ENCODE measurements at places on chromosomes 12 and 14.
A peak's percentile ranks its signal among the peaks of the same experiment; 100 is the strongest.

DNA sequence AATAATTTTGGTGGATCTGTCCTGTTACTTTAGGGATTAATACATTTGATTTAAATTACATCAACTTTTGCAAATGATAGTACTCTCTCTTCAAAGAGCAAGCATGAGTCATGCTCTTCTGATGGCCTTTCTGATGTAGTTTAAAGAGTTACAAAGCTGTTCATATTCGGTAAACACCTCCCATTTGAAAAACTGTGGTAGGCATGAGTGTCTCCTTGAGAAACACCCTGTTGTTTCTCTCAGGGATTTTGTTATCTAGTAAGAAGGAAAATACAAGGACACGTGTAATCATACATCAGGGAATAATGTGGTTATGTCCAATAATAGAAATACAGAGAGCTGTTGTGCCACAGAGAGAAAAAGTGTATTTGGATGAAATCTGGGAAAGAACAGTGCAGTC lies 53.3 kb upstream of the E2F7 start:
- no peak for DNase-seq

- no peak for DNase-seq
These were observed 12.7 kb upstream of the CLIP1 start for GRCh38 chr12:122435186-122435585.

GRCh38 chr12:30251546-30251945 lies 444.1 kb downstream of the IPO8 start:
- no peak for DNase-seq

DNA sequence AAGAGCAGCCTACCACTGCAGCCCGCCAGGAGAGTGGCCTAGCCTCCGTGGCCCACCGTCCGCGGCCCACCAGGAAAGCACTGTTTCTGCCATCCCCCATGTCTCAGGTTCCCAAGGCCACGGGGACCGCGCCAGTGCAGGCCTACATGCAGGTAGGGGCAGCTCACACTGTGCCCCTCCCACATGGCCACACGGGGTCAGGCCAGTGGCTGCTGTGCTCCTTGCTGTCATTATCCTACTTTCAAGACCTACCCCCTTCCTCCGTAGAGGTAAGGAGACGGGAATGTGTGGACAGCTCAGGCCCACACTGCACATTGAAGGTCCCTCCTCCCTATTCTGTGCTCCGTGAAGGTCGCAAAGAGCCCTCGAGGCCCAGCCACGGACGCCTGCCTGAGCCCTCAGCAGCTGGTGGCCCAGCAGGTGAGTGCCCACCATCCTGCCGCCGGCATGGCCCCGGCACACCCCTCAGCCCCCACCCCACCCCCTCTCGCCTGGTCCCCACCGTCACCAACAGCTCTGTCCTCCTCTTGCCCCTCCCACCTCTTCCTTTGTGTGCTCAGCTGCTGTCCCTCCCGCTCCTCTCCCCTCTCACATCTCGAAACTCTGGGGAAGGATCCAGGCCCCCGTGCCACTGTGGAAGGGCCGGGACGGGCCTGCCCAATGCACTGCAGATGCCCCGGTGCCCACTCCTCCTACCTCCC lies 10.0 kb downstream of the DDX51 start:
- DNase-seq, result peak; percentile 63

DNA sequence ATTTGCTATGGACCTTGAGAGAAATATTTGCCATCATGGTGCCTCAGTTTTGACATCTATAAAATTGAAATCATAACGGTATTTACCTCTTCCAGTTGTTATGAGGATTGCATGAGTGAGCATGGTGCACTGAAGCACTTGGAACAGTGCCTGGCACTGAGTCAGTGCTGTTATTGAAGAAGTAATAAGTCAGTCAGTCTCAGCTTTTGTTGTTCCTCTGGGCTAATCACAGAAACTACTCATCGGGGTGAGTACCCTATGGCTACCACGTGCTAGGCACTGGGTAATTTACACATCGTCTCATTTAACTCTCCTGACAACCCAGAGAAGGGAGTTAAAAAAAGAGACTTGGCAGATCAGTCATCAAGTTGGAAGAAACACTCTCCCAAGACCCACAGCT lies 159.5 kb upstream of the NRXN3 start:
- DNase-seq, result no peak

GRCh38 chr14:71698673-71699072 lies 233.6 kb upstream of the RGS6 start:
- DNase-seq, result no peak

- no peak for DNase-seq
These were observed 53.5 kb downstream of the ETV6 start for GRCh38 chr12:11702959-11703358.

- DNase-seq, result peak; percentile 88
These were observed at the start of gene RNF10 for GRCh38 chr12:120534203-120534702. Gene RNF10, plus strand, starts transcription at chr12:120534356. Its CDS starts 456 bp downstream, at chr12:120534812.

- no peak for DNase-seq
These were observed 68.7 kb downstream of the STON2 start for GRCh38 chr14:81331229-81332021.

GRCh38 chr12:117679776-117680175 lies 289.0 kb downstream of the KSR2 start:
- no peak for DNase-seq

DNA sequence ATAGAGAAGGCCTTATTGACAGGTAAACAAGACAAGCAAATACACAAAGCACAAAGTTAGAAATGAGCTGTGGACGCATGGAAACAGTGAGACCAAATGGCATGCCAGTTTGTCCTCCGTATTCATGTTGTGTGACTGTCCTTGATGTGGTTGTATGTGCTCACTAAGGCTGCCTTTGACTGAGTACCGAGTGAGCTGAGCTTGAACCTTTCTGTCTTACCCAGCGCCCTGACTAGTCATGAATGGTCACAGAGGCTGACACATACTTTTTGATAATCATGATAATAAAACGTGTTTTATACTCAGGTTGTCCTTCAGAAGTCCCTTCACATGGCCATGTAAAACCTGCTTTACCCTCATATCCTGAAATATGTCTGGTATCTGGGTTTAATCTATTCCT lies 553 bp upstream of the CATSPERB start:
- no peak for DNase-seq

All from NCI-H1105 (cell line).